Germinal center (tissue), 1 donor: ENCODE measurements at places on chromosomes 5 and 9.

DNA sequence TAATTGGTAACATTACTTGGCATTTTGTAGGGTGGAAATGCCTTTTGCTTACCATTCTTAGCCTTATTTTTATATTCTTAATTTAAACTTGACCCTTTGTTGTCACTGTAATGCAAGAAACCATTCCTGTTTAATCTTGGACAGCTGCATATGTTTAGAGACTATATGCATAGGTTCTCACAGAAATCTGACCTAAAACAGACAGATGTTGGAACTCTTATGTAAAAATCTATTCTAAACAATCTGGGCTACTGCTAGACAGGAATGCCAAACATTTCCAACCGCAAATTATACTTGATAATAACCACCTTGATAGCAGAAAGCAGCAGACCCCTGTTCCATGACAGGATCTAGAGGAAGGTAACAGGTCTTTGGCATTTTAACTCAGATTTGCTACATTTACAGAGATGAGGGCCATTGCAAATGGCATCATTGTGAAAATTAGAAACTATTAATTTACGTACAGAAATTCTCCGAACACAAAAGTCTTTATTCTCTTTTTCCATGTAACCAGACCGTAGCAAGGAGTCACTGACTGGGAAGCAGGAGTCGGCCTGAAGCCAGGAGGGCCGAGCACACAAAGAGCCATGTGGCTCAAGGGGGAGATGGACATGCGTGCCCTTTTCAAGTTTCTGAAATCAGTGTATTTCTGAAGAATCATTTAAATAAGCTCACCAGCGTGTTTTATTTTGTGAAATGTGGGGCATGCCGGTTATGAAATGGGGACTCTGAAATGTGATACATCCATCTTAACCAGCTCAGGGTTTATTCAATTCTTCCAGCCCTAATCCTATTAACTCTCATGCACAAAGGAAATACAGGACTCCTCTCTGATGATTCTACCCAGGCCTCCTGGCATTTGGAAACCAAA is 139.3 kb downstream of the AOPEP start:
- no peak for DNase-seq

DNA sequence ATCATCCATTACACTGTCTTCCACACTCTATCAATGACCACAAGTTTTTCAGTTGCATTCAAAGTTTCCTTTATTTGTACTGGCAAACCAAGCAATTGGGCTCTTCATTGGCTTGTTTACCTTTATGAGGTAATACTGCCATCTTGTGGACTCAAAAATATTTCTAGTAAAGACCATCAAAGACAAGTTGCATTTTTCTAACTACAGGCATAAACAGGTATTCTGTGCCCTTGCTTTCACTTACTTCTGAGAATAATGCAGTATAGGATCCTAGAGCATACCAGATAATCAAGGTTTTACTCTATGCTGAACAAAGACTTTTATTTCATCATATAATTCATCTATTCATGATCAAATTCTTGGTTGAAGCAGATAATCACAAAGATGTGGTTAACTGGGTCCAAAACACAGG is 173.7 kb upstream of the POU5F2 start:
- DNase-seq, result peak; percentile 1

DNA sequence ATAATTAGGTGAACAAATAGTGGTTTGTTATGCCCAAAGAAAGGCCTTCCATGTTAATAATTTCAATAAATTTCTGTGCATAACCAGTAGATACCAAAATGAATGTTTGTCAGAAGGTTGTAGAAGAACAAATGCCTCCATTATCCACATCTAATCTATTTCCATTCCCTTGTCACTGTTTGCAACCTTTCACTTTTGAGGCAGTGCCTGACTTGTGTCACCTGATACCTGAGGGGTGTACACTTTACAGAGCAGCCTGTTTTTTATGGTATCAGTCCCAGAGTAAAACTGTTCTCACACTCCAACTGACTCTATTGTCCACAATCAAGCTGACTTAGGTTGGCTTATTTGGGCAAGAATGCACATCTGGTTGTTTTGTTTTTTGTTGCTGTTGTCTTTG is 40.1 kb downstream of the FREM1 start:
- no peak for DNase-seq

DNA sequence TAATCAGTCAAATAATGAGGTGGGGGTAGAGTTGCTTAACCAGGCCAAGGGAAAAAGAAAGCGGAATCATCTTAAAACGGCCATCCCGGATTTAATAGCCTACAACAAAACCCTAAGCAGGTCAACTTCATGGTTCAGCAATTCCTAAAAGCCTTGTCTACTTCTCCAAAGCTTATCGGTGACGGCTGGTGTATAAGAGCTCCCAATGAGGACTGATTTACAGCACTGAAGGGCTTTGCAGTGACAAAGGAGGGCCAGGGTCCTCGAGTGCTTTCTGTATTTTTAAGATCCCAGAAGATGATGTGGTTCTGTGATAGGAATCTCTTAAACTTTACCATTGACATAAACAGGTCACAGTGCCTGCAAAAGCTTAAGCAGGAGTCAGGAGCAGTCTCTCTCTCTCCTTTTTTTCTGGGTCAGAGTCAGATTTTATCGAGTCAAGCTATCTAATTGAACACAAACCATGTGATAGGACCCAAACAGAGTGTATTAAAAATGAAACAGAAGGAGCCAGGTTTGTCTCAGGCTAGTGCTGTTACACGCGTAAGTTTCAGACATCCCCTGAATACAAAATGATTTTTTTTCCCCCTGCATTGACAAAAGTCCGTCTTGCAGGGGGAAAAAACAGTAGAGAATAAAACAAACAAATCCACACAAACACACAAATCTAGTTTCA is 663.6 kb upstream of the ZNF608 start:
- DNase-seq, result no peak

DNA sequence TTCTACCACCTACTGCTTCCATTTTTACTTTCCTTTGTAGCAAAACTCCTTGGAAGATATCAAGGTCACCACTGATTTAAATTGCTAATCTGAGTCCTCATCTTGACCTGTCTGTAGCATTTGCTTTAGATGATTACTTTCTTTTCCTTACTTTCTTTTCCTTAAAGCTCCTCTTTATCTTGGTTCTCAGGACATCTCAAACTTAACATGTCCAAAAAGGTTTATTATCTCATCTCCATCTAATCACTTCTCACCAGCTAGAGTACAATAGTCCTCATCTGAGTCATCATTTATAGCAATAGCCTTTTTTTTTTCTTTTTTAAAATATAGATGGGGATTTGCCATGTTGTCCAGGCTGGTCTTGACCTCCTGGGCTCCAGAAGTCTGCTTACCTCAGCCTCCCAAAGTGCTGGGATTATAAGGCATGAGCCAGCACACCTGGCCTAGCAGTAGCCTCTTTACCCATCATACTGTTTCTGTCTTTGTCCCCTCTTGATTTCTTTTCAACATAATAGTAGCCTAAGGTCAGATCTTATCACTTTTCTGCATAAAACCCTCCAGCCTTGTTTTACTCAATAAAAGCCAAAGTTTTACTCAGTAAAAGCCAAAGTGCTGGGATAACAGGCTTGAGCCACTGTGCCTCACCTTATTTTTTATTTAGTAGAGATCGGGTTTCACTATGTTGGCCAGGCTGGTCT is 32.9 kb upstream of the GPR21 start:
- no peak for DNase-seq

GRCh38 chr5:91378752-91379211 is 4.3 kb downstream of the ARRDC3 start:
- DNase-seq, result no peak

DNA sequence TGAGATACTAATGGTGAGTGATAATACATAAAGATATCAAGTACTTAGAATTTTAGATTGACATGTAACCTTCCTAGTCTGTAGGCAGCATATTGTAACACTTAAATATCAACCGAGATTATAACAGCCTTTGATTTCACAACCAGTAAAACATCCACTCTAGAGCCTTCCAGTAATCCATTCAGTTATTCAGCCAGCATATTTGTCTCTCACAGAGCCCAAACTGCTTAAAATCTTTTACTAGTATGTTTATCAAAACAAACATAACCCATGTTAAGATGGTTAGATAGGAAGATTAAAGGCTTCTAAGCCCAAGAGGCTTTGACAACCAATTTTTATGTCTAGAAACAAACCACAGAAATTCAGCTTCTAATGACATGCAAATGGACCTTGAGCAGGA is 177.9 kb upstream of the FST start:
- no peak for DNase-seq

DNA sequence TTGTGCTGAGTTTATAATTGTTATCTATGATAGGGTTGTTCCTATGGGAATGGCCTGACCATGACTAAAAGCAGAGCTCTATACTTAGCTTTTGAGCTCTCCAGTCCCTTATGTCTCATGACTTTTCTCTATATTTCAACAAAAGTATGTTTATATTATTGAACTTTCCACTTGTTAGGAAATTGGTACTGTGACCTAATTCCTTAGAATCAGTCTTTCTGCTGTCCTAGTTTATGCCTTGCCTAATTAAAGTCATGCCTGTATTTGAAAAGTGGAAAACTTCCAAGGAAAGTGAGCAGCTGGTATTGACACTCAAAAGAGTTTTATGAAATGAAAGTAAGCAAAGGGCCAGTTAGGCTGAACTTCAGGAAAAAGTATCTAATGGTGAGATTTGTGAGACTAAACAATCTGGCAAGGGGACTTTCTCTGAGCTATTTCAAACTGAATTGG is 68.6 kb downstream of the XRCC4 start:
- no peak for DNase-seq
